Large intestine (tissue), 12 donors: ENCODE measurements at places on chromosomes 16 and 17. TPM values are rescaled to one million over a fixed set of nuclear protein-coding genes. Genes with fewer than 3 reads are reported as not detected.

GRCh38 chr17:11705111-11705510, 106.8 kb downstream of the DNAH9 start:
- peak; percentile 86 for DNase-seq

DNA sequence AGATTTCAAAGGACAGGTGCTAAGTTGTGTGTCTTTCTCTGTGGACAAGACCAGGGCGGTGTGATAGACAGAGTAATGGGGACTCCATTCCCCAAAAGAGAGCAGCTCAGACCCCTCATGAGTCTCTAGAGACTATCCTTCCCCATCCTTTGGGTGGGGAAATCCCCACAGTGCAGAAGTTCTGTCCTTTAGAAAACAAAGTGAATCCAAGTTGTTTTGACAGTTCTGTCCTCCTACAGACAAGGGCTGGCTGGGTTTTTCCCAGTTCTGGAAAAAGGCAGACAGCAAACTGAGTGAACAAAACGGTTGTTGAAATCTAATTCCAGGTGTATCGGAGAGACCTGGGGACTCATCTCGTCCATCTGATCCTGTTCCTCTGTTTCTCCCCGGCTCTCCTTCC, 11.0 kb upstream of the HAS3 start:
- DNase-seq = no peak

GRCh38 chr17:47840742-47841487, at the start of gene SCRN2:
SCRN2 (minus strand) TSS chr17:47841273; CDS start chr17:47840843, 430 bp downstream.
- peak; percentile 87 for DNase-seq

DNA sequence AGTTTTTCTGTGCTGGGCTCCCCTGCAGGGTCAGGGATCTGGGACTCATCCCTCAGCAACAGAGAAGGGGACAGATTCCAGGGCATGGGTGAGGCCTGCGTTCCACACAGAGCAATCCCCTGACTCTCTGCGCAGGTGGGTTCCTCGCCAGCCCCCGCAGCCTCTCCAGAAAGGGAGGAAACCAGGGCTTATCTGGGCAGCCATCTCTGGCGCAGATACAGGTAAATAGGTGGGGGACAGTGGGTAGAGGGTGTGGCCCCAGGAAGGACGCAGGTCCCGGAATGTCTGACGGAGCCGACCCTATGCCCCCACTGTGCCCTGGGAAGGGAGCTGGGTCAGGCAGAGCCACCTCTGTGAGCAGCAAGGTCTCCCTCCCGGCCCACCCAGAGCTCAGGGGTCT, 23.2 kb downstream of the PIEZO1 start:
- DNase-seq = no peak

- peak; percentile 28 for DNase-seq
These were observed 14.3 kb downstream of the ZNF213 start for GRCh38 chr16:3149193-3149530.

GRCh38 chr16:3934491-3935181, 54.1 kb upstream of the CREBBP start:
- DNase-seq = no peak

- DNase-seq = peak; percentile 53
These were observed 50.0 kb upstream of the CAPN15 start for GRCh38 chr16:477301-478157.

GRCh38 chr17:76827736-76828135, 40.5 kb upstream of the MGAT5B start:
- DNase-seq = no peak

DNA sequence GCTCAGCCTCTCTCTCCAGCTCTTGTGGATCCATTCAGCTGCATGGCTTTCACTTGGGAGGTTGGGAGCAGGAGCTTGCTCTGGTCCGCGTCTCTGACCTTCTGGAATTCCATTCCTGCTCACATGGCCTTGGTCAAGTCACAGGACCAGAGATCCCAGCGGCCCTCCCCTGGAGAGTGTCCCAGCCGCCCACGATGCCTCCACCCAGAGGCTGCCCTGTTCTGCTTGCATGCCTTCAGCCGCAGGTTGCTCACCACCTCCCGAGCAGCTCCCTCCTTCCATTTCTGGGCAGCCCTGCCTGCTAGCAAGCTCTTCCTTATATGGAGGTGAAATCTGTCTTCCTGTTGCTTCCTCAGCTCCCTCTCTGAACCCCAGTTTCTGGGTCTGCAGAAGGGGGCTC, 32.6 kb downstream of the RAI1 start:
- no peak for DNase-seq

DNA sequence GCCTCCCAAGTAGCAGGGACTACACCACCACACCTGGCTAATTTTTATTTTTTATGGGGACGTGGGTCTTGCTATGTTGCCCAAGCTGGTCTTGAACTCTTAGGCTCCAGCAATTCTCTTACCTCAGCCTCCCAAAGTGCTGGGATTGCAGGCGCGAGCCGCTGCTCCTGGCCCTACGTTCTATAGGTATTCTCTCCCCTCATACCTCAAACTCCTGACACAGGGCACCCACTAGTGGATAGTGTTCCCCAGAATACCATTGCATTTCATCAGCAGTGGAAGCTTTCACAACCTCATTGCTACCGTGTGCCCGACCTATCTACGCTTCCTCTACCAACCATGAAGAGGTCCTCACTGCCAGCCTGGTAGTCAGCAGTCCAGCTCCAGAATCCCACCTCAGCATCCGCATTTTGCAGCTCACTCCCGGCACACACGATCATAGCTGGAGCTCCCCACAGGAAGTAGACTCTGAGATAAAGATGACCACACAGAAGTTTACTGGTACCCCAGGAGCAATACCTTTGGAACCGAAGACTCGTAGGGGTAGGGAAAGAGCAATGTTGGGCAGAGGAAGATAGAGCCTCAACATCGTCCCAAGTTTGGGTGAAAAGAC, 9.3 kb downstream of the CTRB2 start:
- DNase-seq = no peak

DNA sequence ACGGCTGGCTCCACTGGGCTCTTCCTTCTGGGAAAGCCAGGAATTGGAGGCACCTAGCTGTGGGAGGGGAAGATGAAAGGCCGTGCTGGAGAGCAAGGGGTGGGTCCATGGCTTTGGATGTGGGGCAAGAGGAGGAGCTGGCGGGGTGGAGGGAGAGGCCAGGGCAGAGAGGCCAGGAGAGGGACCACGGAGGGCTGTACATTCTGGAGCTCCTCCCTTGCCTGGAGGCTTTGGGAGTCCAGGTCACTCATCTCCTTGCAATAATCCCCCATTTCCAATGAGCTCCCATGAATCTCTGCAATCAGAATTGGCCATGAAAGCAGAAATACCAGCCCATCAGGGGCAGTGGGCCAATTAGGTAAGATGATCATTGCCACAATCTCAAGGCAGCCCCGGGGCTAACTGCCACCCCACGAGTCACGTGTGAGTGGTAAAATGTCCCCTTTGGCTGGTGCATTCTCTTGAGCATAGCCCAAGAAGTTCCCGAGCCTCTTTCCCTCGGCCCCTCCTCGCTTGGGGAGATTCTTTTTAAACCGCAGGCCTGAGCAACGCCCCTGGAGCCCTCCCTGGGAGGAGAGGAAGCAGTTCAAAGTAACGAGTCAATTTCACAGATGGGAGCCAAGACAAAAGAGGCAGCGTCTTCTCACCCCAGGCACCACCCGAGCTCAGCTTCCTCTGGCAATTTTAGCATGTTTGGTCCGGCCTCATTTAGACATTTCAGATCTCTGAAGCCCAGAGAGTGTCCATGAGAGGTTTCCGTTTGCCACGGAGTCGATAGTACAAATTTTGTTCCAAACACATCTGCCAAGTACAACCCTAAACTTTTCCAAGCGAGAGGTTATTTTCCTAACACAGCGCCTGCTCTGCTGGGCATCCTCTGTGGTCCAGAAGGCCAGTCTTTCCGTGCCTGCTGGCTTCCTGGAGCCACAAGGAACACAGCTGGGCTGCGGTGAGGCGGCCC, 13.4 kb downstream of the RTN4RL1 start:
- no peak for DNase-seq

DNA sequence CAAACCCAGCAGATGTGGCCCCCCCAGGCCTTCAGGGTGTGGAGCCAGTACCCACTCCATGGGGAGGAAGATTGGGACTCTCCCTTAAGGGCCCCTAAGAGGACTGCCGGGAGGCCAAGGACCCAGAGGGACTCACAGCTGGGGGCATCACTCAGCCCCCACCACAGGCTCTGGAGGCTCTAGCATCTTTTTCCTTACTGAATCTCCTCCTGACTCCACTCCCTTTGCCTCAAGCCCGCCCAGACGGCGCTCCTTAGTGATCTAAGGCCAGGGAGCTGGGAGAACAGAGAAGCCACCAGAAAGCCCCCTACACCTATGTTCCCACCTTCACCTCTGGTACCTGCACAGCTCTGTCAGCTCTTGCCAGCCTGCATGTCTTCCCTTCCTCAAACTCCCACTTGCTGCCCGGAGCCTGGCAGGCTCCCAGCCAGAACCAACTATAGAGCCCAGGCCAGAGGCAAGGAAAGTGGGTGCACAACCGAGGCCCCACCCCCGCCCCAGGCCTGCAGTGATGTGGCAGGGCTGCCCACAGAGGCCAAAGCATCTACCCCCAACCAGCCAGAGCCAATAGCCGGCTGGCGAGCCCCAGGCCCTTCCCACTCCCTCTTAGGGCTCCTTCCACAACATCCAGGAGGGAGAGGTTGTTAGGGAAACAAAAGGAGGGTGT, 22.3 kb upstream of the MPO start:
- no peak for DNase-seq

DNA sequence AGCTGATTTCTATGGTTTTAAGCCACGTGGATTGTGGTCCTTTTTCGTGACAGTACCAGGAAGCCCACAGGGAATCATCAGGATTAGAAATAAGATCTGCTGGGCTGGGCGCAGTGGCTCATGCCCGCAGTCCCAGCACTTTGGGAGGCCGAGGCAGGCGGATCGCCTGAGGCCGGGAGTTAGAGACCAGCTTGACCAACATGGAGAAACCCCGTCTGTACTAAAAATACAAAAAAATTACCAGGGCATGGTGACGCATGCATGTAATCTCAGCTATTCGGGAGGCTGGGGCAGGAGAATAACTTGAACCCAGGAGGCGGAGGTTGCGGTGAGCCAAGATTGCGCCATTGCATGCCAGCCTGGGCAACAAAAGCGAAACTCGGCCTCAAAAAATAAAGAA, 6.5 kb downstream of the NMRAL1 start:
- DNase-seq = no peak

DNA sequence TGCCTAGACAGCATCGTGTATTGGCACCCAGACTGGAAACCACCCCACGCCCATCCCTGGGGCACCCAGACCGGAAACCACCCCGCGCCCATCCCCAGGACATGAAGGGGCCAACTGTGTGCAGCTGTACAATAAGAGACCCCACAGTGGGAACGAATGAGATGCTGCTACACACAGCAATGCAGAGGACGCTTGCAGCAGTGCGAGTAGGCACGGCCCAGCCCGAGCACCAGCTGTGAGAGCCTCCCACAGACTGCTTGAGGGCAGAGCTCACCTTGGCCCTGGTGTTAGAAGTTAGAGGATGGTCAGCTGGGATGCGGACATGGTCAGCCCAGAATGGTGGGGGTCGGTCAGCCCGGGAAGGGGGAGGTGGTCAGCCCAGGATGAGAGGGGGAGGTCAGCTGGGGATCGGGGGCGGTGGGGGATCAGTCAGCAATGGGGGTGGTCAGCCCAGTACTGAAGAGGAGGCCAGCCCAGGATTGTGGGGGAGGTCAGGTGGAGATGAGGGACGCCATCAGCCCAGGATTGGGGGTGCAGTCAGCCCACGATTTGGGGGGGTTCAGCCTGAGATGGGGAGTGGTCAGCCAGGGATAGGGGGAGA, 340.0 kb downstream of the C16orf95 start:
- DNase-seq = no peak

DNA sequence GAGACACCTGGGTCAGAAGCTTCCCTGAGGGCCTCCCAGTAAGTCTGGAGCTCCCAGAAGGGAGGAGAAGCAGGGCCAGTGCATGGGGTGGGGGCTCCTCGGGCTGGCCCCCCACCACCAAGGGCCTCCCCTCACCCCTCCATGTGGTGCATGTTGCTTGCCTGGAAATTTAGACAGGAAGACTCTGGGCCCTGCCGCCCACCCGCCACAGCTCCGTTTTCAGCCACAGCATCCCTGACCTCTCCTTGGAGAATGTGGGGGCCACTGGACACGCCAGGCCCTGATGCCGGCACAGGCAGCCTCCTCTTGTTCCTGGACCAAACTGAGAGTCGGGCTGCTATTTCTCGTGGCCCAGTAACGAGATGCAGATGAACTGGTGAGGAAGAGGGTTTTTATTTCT, 2.7 kb upstream of the METTL26 start:
- DNase-seq = no peak

DNA sequence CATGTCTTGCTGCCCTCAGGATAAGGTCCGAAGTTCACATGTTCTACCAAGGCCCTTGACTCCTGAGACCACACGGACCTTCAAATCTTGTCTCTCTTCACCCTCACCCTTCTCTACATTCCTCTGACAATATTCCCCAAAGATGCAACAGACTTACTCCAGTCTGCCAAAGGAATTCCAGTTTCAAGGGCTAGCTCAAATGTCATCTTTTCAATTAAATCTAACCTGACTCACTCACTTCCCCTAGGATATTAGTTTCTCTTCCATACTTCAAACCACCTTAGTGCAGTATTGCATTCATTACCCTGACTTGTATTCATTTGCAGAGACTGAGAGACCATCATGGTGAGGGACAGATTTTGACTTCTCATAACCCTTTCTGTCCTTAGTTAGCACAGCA, 59.6 kb upstream of the ADCY9 start:
- no peak for DNase-seq

DNA sequence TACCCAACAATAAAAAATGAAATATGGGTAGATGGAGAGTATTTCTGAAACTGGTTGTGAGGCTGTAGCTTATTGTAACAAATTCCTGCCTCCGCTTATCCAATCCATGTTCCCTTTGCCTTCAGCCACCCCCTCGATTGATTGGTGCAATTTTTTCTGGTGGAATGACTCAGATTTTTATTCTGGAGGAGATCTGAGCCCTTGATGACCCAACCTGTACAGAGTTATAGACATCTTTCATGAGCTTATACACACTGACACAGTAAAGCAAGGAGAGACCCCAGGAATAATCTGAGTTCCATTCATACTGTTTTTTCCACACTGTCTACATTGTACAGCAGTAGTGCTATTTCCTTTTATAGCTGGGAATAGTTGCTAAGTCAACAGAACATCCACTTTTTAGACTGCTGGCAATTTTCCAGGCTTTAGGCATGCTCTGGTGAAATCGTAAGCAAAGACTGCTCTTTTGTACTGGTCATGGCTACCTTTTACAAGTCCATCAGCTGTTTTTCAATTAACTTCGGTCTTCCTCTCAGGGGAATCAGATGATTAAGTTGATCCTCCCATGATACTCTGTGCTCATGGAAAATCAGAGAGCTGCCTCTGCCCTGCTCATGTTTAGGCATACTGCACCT, 30.1 kb downstream of the CCL4 start:
- peak; percentile 80 for DNase-seq

GRCh38 chr17:1533661-1534325, 17.4 kb upstream of the INPP5K start:
- DNase-seq = no peak

SCNN1G gene
- polyA plus RNA-seq = 0.03 TPM

G6PC1 gene
- polyA plus RNA-seq = 1.5 TPM

TMC7 gene
- 7.7 TPM for polyA plus RNA-seq

TBC1D28 gene
- not detected for polyA plus RNA-seq

KRT36 gene
- 0.03 TPM for polyA plus RNA-seq

CCDC40 gene
- polyA plus RNA-seq = 5.7 TPM

TP53TG3 gene
- polyA plus RNA-seq = not detected

CDRT15 gene
- 0.34 TPM for polyA plus RNA-seq

TMEM114 gene
- 0.49 TPM for polyA plus RNA-seq

CRYBA1 gene
- polyA plus RNA-seq = not detected

SLC38A8 gene
- 0.12 TPM for polyA plus RNA-seq

SLC12A3 gene
- polyA plus RNA-seq = 0.21 TPM
